ENCODE measurements at places on chromosomes 2 and 18.

DNA sequence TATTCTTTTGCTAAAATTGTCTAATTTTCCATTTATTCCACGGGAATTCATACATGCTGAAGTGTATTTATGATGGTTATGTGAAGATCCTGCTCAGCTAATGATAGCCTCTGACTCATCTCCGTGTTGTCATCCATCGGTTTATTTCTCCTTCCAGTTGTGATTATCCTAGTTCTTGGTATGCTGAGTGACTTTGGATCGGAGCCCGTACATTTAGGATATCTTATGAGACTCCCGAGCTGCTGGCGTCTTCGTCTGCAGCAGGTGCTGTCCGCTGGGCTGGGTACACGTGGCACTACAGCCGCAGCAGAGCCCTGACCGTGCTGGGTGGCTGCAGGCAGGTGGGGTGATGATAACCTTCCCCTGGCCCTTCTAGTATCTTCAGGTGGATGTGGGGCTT lies 40.1 kb upstream of the GALR1 start:
- no peak for DNase-seq

- no peak for DNase-seq
These were observed 126.0 kb upstream of the KLF7 start for GRCh38 chr2:207291625-207292252.

- DNase-seq, result no peak
These were observed 95.7 kb upstream of the STPG4 start for GRCh38 chr2:47250586-47251403.

DNA sequence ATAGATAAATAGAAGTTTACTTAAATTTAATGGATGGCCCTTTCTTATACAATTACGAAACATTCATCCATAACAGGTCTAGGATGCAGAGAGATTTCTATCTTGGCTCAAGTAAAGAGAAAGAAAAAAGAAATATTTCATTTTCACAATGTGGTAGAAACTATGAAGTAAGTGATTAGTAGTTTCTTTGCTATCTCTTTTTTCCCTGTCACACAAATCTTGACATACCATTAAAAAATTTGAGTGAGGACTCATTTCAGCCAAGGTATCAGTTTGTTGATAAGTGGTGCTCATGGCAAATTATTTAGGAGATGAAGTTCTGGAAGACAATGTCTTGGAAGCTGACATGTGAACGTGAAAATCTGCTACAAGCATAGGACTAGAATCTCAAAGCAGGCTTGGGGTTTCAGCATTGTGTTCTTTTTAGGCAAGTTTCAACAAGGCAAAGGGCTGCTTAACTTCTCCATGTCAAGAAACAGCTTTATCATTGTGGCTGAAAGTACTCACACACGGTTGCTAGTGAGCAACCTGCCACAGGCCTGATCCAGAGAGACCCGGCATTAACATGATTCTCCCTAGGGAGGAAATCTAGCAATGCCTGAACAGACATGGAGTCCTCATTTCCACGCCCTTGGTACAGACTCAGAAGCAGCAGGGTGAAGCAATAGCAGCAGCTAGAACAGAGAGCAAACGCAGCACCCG lies 414.6 kb downstream of the DLGAP1 start:
- DNase-seq, result no peak

DNA sequence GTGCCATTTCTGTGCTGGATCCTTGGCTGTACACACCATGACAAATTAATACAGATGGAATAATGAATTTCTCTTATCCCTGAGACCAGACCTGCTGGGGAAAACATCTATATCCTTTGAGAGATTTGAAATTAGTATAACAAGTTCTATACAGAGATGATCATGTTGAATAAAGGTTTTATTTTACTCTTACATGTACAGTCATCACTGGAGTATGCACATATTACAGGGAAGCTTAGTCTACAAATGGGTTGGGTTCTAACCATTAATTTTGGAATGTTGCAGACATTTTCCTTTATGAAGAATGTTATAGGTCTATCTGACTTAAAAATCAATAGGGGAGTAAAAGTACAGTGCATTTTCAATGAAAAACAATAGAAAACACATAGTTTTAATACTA lies 29.9 kb upstream of the MMADHC start:
- DNase-seq, result no peak

- no peak for DNase-seq
These were observed 34.2 kb upstream of the ACAA2 start for GRCh38 chr18:49847524-49847923.

- no peak for DNase-seq
These were observed 30.9 kb downstream of the CENPO start for GRCh38 chr2:24824071-24824588.

Measured in stimulated activated CD8-positive, alpha-beta memory T cell treated with anti-CD3 and anti-CD28 coated beads, Interleukin-12 subunit alpha, Interleukin-12 subunit beta, amount 100 ng/mL, for 4 hours (primary cell).